Activated CD4-positive, alpha-beta T cell treated with anti-CD3 and anti-CD28 coated beads, Interleukin-2, amount 50 U/mL, for 4 hours (primary cell): ENCODE measurements at places on chromosomes 11 and 22.
A peak's percentile ranks its signal among the peaks of the same experiment; 100 is the strongest.

GRCh38 chr22:29691636-29692326 lies 28.0 kb upstream of the CABP7 start:
- DNase-seq = no peak

DNA sequence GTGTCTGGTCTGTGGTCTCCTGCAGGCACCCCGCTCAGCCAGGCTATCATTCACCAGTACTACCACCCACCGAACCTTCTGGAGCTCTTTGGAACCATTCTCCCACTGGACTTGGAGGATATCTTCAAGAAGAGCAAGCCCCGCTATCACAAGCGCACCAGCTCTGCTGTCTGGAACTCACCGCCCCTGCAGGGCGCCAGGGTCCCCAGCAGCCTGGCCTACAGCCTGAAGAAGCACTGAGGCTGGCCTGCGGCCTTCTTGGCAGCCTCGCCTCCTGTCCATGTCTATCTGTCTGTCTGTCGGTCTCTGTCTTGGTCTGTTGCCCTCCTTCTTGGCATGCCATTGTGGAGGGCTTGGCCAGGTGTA lies 27.9 kb downstream of the INCENP start:
- DNase-seq = no peak

DNA sequence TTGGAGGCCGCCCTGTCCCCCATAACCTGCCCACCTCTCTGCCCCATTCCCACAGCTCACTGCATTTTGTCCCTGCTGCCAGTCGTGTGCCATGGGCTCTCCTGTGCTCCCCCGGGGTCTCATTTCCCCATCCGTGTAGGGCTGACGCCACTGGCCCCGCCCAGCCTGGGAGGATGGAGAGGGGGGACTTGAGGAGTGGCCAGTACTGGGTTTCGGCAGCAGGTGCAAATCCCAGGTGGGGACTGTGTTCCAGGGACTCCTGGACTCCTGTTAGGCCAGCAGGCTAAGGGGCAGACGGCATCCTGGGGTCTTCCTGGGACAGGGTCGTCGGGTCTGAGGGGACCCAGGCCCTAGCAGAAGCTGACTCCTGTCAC lies 1.2 kb upstream of the MYO7A start:
- DNase-seq = no peak

DNA sequence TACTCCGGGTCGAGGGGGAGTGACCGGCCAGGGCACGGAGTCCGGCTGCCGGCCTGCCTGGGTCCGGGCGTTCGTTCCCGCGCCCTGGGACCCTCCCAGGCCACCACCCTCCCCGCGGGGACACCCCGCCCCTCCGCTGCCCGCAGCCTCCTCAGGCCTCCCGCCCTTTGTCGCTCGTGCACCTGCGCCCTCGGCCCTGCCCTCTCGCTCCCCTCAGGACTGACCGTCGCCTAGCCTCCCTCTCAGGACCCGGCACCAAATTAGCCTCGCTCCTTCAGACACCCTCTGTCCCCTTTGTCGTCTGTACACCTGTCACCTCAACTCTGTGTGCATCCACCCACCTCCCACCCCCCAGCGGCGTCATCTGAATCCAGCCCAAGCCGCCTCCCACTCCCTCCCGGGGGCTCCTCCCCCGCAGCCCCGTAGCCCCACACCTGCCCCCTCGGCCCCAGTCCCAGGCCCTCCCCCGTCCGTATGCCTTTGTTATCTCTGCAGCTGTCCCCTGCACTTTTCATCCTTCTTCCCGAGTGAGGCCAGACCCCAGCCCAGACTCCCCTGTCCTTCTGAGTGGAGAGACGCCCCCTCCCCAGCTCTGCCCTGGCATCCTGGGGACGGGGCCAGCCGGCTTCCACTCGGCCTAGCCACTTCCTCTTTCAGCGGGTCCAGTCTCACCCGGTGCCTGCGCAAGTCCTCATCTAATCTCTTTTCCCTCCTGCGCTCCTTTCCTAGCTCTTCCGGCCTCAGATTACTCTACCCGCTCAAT lies 643 bp downstream of the TIGD3 start:
- DNase-seq = peak; percentile 70

DNA sequence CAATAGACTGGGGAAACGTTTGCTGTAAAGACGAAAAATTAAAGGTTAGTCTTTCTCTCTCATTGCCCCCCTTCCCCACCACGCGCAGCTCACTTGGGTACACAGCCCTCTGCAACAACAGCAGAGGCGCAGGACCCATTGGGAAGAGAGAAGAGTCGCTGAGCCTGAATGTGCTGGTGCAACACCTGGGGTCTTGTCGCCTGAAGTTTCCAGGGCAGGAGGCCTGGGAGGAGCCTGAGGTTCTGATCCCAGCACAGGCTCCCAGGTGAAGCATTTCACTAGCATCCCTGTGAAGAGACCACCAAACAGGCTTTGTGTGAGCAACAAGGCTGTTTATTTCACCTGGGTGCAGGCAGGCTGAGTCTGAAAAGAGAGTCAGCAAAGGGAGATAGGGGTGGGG lies 116.2 kb upstream of the NTM start:
- no peak for DNase-seq

GRCh38 chr11:14270690-14271542 lies 88.1 kb downstream of the RRAS2 start:
- no peak for DNase-seq

- DNase-seq = no peak
These were observed 11.1 kb downstream of the FAM168A start for GRCh38 chr11:73586791-73587190.

DNA sequence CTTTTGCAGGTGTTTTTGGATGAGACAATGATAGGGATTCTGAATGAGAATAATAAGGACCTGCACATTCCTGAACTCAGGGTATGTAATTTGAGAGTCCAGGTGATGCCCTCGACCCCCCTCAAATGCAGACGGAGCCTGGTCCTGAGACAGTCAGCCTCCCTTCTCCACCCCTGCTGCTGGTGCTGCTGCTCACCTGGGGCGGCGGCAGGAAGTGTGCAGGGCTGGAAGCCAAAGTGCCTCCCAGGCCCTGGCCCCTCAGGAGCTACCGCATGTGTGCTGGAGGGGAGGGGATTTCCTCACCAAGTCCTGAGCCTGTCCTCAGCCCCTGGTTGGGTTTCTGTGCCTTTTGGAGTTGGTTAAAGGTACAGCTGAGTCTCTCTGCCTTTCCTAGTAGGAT lies 19.0 kb upstream of the GLB1L2 start:
- DNase-seq = no peak

DNA sequence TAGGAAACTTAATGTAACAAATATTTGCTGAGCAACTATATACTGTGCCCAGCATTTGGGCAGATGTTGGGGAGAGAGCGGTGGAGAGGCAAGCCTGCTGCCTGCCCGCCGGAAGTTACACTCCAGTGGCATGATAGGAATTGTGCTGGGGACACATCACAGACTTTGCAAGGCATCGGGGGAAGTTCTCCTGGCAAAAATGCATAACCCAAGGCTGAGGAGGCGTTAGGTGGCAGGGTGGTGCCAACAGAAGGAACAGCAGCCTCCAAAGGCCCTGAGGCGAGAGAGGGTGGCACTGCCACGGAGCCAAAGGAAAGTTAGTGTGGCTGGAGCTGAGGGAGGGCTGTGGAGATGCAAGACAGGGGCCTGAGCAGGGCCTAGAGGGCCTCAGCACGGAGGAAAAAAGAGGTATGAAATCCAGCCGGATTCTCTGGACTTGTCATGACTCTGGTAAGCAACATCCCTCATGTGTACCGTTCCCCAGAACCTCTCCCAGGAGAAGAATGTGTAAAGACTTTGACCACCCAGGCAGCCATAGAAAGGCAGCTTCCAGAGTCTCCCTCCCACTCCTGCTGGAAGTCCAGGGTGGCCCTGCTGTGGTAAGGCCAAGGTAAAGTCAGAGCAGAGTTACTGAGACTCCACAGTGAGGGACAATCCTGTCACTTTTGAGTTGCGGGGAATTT lies 76.1 kb upstream of the RAB1B start:
- no peak for DNase-seq

GRCh38 chr22:35621451-35621850 lies 4.3 kb upstream of the MB start:
- no peak for DNase-seq

GRCh38 chr11:71977743-71978418 lies 20.8 kb upstream of the IL18BP start:
- peak; percentile 41 for DNase-seq

DNA sequence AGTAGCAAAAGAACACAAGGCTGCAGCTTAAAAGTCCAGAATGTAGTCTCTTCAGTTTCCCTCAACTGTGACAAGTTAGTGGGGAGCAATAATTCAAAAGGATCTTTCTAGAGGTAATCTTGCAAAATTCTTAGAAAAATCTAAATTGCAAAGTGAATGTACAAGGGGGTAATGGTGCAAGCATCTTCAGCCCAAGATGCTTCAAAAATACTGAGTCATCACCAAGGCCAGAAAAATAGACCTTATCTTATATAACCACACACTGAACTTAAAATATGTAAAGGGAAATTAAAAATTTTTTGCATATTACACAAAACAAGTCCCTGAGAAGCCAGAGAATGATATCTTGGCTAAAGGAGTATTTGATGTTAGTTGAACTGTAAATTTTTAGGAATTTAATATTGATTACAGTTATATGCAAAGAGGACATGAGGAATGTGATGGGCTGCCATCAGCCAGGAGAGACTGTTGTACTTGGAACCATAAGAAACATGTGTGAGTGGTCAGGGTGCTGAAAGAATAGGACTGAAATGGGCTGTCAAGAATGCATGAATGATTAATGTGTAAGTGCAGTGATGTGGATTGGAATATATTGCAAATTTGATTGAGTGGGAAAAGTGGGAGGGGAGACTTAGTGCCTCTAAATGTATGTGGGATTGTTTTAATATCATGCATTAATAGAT lies 85.7 kb upstream of the LIN7C start:
- no peak for DNase-seq

GRCh38 chr22:27226666-27227065 lies 569.3 kb downstream of the MIAT start:
- DNase-seq = no peak

- no peak for DNase-seq
These were observed 19.7 kb downstream of the CLNS1A start for GRCh38 chr11:77617892-77618291.

DNA sequence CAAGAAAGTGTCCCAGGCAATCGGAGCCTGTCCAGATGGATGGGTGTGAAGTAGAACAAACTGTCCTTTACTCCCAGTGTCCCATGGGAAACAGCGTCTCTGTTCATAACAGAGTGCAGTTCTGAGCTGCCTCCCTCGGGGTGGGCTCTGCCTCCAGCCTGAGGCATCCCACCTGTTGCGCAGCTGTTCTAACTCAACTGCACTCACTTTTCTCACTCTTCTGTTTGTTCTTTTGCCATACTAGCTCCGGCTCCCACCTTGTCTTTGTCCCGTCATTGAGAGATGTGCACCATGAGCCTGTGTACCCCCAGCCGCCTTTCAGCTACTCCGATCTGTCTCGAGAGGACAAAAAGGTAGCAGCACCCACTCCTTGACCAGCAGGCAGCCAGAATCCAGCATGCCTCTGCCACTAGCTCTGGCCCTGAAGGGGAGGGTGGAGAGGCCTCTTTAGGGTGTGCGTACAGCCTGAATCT lies 20.7 kb upstream of the CDC42EP2 start:
- DNase-seq = no peak

DNA sequence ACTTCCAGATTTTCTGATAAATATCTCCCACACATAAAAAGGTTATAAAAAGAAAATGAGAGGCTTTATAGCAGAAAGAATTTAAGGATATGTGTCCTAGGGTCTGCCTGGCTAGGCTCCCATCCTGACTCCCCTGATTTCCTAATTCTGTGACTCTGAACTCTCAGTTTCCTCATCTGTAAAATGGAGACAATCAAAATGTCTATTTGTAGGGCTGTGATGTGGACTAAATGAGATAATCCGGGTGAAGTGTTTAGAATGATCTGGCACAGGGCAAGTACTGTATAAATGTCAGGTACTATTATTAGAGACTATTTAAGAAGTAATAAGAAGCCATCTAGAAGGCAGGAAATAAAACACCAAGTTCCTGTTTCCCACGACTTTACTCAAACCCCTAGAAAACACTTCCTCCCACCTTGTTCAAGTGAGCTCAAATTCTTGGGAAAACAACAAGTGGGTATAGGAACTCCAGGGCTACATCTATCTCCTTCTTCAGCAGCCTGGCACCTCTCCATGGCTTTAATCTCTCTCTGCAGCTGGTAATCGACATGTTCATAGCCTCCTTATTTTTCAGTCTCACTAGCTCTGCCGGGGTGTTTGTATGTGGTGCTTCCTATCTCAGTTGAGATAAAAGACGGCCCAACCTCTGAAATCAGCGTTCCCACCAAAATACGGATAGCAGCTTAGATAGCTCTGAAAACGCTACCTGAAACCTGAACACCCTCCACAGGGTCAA lies 6.7 kb downstream of the ASCC2 start:
- DNase-seq = no peak

DNA sequence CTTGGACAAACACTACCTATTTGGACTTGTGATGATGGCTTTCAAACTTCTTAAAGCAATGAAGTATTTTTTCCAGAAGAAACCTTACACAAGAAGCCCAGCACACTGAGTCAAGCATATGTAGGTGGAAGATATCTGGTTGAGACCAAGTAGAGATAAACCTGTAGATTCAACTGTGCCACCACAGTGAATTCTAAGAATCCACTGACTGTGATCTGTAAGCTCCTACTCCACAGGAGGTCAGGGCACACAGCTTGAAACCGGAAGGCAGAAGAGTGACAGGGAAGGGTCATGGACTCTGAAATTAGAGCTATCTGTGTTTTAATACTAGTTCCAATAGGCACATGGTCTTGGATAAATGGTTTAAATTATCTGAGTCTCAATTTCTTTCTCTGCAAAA lies 404.5 kb downstream of the ETS1 start:
- no peak for DNase-seq

- peak; percentile 52 for DNase-seq
These were observed 26.1 kb upstream of the EED start for GRCh38 chr11:86218125-86219084.

- DNase-seq = peak; percentile 64
These were observed 18.7 kb upstream of the SCGB1D1 start for GRCh38 chr11:62171261-62171723.

- DNase-seq = no peak
These were observed 10.4 kb upstream of the FXYD2 start for GRCh38 chr11:117834838-117835443.

DNA sequence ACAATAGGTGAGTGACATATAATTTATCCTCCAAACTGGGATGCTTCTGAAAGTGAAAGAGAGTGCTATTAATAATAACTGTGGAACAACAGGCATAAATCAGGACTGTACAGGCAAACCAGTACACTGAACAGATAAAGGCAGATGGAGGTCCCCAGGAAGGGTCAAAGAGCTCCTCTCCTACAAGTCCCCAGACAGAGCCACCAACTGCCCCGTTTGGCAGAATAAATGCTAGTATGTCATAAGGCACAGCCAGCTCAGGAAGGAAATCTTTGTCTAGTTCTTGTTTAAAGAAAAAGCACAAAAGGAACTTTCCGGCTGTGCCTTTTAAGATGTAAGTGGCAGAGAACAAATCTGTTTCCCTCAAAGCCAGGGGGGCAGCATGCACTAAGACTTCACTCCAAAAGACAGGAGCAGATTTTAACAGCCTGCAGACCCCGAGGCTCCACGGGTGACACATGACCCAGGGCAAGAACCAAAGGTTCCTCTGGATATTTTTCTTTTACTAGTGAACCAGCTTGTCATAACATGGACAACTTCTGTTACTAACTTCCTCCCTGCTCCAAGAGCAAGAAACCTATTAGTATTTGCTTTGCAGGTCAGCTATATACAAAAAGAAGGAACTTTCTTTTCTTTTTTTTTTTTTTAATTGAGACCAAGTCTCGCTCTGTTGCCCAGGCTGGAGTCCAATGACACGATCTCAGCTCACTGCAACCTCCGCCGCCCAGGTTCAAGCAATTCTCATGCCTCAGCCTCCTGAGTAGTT lies 50.2 kb downstream of the MYH9 start:
- DNase-seq = no peak

GRCh38 chr11:72613977-72614376 lies 60.2 kb downstream of the PDE2A start:
- no peak for DNase-seq
